ENCODE measurements at places on chromosomes 1 and 21. TPM values are rescaled to one million over a fixed set of nuclear protein-coding genes. Genes with fewer than 3 reads are reported as not detected.
A peak's percentile ranks its signal among the peaks of the same experiment; 100 is the strongest.

Gene PIGR
- total RNA-seq, result not detected

Gene TGFB2
- 22.1 TPM for total RNA-seq

Gene C8B
- not detected for total RNA-seq

Gene PLEKHN1
- 0.04 TPM for total RNA-seq

Gene HLX
- 15.4 TPM for total RNA-seq

Gene ADCY10
- 0.13 TPM for total RNA-seq

Gene FAM72B
- 15.2 TPM for total RNA-seq

Gene NTMT2
- total RNA-seq, result not detected

Gene MYBPH
- total RNA-seq, result 1.1 TPM

DNA sequence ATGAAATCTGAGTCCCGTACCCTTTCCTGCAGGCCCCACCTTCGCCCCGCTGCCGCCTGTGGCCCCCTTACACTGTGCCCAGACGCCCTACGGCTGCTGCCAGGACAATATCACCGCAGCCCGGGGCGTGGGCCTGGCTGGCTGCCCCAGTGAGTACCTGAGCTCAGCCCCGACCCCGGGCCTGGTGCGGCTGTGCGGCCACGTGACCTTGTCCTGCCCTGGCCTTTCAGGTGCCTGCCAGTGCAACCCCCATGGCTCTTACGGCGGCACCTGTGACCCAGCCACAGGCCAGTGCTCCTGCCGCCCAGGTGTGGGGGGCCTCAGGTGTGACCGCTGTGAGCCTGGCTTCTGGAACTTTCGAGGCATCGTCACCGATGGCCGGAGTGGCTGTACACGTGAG lies 25.2 kb downstream of the AGRN start:
- DNase-seq, result no peak

- DNase-seq, result no peak
Observed at GRCh38 chr1:185358957-185359356, 41.9 kb upstream of the IVNS1ABP start.

DNA sequence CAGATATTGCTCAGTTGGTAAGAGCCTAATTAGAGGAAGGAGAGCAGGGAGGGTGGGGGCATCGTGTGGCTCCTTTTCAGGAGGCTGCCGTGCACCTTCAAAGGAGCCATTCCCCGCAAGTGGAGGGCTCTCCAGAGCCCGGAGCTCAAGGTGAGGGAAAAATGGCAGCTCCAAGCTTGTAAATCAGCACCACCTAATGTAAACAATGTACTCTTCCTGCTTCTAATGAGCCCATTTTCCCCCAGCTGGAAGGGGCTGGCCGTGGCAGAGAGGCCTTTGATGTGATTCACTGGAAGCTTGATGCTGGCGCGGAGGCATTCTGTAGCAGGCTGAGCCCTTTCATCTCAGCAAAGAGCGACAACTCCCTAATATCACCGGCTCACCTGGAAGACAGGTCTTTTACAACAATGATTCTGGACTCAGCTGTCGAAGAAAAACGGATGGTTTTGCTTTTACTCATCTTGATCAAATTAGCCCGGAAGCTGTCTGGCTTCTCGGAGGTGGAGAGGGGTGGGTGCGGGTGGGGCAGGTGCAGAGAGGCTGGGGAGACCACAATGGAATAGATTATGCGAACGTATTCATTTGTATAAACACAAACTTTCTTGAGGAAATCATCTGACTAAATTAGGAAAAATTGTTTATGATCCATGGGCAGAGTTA lies 112.5 kb downstream of the RRAGC start:
- DNase-seq, result no peak

DNA sequence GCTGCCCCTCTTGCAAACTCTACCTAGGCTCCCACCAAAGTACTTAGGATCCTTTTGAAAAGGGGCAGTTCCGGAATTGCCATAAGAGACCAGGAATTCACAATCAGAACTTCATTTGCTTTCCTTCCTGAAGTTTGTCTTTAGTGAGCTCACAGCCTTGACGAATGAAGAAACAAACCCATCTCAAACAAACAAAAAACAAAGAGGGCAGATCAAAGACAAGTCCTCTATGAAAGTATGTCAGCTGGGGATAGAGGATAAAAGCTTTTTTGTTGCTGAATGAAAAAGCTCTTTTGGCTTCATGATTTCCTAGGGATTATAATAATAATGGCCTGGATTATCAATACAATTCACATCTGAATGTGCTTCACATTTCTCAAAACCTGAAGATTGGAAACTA lies 357.9 kb upstream of the DUSP10 start:
- no peak for DNase-seq

- no peak for DNase-seq
Observed at GRCh38 chr1:154987326-154987725, 4.2 kb downstream of the FLAD1 start.

DNA sequence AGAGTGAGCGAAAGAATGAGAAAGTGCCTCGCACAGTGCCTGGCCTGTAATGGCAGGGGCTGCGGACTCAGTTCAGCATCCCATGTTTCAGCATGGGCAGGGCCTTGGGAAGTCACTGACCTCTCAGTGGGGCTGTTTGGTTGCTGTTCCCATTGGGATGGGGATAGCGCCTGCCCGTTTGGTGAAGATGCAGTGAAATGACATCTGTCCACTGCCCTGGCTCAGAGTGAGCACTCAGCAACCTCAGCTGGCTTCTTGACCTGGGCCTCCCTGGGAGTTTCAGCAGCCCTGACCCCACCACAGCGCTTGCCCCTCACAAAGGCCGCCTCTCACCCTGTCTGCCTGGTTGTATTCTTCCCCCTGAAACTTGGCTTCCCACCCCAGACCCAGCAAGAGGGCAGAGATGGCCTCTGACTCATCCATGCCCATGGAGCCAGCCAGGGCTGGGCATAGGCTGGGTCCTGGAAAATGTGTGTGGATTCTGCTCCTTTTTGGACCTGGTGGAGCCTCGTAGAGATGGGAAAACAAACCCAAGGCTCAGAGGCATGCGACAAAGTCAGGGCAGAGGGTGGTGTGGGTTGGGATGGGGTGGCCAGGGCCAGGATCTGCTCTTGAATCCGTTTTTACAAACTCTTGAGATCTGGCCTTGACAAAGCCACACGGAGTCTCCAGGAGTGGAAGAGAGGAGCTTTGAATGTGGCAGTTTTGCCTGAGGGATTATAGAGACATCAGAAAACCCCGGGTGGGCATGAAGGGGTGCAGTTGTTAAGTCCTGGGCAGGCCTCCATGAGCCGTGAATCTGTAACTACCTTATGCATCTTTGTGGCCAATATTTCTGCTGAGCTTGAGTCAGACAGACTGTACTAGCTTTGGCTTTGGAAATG lies 1.2 kb downstream of the XKR8 start:
- DNase-seq, result no peak

DNA sequence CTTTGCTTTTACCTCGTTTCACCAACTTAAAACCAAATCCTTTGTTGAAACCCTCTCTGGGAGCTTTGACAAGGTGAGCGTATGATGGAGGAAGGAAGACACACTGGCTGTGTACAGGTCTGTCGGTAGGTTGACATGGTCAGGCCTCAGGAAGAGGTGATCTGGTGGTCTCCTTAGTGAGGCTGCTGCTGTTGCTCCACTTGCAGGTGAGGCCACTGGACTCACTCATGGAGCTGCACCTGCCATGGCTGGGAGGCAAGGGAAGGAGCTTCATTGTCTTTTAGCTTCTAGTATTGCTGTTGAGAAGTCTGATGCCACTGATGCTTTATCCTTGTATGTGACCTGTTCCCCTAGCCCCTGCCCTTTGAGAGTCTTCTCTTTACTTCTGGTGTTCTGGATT lies 35.7 kb downstream of the TENT5C start:
- DNase-seq, result no peak

GRCh38 chr1:200172311-200172710 lies 144.8 kb downstream of the NR5A2 start:
- DNase-seq, result no peak

- peak; percentile 42 for DNase-seq
Observed at GRCh38 chr1:218473522-218473921, 128.4 kb downstream of the TGFB2 start.

- no peak for DNase-seq
Observed at GRCh38 chr1:173134800-173135199, 72.3 kb downstream of the TNFSF4 start.

DNA sequence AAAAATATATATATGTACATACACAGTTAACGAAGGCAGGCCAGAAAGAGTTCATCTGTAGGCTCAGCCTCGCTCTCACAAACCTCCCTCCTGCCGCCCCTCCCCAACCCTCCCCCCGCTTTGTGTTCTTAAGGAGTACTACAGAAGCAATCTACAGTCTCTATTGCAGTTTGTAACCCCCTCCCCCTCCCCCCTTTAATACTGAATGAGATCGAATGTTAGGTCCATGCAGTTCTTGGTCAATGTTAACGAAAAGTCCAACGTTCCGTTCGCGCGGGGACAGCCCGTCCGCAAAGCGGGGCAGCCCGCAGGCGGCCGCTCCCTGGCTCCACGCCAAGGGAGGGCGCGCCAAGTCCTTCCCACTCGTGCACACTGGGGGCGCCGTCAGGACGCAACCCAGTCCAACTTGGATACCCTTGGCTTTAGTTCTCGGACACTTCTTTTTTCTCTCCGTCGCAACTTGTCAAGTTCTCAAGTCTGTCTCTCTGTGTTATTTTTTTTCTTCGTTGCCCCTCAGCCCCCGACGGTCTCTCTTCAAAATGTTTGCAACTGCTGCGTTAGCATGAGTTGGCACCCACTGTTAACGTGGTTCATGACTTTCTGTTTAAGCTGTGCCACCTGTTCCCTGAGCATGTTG lies 2.2 kb downstream of the JUN start:
- peak; percentile 71 for DNase-seq

GRCh38 chr1:21525340-21525717 lies 16.1 kb downstream of the ALPL start:
- DNase-seq, result no peak

- no peak for DNase-seq
Observed at GRCh38 chr1:152520561-152521090, 6.3 kb downstream of the CRCT1 start.

GRCh38 chr1:11147197-11147770 lies 41.9 kb upstream of the ANGPTL7 start:
- DNase-seq, result no peak

GRCh38 chr1:2483026-2483425 lies 6.9 kb downstream of the PLCH2 start:
- no peak for DNase-seq

DNA sequence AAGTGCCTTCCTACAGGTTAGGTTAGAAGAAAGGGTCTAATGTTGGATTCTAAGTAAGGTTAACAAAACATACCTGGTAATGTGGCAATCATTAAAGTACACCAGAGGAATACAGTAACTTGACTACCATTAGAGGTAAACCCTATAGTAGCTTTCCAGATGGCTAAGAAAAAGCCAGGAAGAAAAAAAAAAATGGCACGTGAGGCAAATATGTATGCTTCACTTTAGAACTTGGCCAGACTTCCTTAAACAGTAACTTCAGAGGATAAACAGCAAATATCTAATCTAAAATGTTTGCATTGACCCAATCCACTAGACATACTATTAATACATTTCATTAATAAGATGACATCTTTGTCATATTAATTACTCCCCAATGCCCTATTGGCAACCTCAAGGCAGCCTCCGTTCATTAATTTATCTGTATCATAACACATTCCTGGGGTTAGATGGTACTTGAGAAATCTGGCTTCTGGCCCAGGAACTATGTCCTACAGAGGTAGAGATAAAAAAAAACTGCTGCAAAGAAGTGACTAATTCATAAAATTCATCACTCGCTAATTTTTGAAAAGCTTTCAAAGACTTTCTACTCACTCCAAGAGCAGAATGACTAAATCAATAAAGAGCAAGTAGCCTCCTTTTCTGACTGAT lies 5.8 kb downstream of the DCAF8 start:
- DNase-seq, result peak; percentile 6

- DNase-seq, result peak; percentile 74
Observed at GRCh38 chr1:153608742-153609584, 4.0 kb downstream of the S100A16 start.

DNA sequence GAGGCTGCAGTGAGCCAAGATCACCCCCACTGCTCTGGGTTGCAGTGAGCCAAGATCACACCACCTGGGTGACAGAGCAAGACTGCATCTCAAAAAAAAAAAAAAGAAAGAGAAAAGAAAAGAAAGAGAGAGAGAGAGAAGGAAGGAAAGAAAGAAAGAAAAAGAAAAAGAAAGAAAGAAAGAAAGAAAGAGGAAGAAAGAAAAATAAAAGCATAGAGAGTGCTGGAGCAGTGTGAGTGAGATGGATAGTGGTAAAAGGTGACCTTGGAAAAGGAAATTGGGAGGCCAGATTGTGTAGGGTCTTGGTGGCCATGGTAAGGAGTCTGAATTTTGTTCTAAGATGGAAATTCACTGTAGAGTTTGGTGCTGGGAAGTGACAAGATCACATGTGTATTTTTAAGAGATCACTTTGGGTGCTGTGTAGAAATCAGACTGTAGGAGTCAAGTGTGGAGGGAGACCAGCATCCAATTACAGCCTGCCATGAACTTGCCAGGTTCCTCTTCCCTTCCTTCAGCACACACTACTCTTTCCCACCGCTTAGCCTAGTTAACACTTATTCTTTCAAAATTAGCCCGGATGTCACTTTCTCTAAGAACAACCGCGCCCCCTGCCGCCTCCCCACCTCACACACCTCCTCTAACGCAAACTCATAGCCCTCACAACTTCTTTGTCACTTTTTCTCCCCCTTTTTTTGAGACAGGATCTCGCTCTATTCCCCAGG lies 17.9 kb downstream of the MTX1 start:
- peak; percentile 81 for DNase-seq

DNA sequence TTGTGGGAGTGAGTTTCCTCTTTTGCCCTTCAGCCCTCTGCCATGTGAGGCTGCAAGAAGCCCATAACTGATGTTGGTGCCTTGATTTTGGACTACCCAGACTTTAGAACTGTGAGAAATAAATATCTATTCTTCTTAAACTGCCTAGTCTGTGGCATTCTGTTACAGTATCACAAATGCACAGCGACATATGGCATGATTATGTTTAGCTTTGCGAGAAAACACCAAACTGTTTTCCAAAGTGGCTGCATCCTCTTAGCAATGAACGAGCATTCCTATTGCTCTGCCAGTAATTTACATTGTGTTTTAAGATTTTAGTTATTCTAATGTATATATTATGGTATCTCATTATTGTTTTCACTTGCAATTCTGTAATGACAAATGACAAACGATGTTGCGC lies 246.7 kb downstream of the HLX start:
- no peak for DNase-seq

DNA sequence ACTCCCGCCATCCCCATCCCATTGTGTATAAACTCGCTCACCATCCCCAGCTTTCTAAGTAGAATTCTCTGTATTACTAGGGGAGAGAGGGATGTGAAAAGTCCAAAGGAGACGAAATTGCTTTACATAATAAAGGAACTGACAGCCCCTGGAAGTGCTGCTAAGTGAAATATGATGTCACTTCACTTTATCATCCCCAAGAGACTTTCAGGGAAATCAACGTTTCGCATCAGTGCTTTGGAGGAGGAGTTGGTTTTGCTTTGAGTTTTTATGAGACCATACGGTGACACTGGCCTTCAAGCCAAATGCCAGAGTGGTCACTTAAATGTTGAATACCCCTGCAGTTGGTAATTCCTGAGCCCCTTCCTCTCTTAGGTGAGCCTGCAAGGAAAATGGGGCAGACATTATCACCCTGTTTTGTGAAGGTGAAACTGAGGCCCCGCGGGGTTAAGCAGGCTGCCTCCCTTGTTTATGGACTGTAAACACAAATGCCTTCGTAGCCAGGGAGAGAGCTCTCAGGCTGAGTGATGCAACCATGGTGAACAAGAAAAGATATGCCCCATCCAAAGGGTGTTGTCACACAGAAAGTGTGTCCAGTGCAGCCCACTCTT lies 58.4 kb upstream of the KAZN start:
- DNase-seq, result no peak

Measured in SJCRH30 (cell line).